ENCODE measurements at places on chromosomes 3 and 15.
A peak's percentile ranks its signal among the peaks of the same experiment; 100 is the strongest.

DNA sequence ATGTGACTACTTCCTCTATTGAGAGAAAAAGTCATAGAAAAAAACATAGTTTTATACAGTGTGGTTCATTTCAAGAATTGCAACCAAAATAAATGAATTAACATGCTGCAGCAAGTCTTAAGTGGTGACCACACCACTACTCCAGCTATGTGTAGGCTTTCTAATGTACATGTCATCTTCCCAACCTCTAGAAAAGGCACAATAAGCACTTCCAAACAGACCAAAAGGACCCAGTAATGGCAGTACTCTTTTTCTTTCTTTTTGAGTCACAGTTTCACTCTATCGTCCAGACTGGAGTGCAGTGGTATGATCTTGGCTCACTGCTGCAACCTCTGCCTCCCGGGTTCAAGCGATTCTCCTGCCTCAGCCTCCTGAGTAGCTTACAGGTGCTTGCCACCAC is 219.3 kb upstream of the KBTBD8 start:
- no peak for DNase-seq

DNA sequence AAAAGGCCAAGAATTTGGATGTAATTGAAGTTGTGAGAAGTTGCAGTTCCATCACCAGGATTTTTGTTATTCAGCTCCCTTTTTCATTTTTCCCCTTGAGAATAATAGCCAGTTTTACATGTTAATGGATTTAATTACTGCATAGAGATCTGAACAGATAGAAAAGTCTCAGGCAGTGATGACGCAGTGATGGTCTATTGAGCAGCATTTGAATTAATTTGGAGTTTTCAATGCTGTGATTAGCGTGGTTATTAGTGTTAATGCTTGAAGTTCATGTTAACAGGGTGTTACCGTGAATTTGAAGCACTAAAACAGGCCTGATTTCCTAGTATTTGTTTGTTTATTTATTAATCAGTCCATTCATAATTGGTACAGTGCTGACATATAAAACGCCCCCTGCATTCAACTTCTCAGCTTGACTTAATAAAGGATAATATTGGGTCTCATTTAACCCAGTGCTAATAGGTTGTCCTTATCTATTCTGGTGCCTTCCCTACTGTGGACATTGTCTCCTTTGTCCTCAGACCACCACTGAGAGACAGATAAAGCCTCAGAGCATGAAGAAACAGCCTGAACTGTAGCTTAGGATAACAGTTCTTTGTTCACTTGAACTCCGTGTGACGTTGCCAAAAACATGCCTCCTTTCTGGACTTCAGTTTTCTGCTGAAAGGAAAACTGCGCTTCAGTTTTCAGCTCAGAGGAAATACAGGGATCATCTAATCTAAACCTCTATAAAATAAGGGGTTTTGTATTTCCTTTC is 82.4 kb downstream of the RTP4 start:
- no peak for DNase-seq

DNA sequence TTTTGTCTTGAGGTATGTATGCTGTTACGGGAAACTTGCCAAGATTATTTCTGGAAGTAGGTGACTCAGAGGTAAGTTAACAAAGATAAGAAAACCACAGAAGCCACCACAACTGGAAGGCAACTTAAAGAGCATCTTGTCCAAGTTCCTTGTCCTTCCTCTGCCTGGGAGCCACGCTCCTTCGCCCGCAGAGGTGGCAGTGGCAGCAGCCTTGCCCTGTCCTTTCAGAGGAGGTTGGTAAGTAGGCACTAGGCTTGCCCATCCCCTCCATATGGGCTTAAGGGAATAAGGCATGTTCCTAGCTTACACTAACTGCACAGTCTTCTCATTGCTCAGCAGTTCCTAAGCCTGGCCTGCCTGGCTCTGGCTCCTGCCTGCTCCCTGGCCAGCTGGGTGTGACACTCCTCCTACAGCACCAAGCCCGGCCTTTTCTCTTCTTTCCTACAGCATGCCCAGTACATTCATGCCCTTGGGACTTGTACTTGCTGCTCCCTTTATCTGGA is 48.0 kb upstream of the RAB6B start:
- no peak for DNase-seq

DNA sequence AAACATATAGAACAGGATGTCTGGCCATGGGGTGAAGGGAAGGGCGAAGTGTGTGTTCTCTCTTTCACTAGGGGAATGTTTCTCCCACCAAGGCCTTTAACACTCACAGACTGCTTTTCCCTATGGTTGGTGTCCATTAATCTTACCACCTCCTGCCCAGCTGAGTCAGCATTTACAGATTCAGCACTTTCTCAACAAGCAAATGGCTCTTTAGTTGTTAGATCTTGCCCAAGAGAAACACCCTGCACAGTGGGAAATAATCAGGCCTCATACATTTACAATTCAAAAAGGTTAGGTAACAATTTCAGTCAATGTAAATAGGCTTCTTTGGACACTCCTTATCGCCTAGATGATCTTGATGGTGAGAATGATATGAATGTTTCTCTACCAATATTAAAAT is 418.2 kb downstream of the EPHA3 start:
- no peak for DNase-seq

DNA sequence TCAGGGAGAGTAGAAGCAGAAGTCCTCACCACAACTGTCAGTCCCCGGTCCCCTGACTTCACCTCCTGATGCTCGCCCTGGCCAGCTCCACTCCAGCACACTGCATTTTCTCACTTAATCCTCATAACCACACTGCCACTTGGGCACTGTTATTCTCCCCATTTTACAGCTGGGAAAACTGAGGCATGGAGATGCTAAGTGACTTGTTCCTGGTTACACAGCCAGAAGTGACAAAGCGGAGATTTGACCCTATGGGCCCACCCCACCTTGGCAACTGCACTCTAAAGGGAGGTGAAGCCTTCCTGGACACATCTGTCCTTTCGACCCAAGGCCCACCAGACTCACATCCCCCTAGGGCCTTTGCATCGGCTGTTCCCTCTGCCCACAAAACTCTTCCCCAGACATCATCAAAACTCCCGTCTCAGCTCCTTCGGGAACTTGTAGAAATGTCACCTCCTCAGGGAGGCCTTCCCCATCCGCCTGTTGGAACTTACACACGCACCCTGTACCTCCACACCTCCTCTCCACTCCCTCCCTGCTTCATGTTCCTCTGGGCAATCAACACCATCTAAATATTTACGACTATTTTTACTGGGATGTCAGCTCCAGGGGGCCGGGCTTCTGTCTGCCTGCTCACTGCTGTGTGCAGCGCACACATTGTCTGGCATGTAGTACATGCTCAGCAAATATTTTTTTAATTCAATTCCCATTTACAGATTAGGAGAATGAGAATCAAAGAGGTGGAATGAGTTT is 3.1 kb downstream of the GRIP2 start:
- no peak for DNase-seq

DNA sequence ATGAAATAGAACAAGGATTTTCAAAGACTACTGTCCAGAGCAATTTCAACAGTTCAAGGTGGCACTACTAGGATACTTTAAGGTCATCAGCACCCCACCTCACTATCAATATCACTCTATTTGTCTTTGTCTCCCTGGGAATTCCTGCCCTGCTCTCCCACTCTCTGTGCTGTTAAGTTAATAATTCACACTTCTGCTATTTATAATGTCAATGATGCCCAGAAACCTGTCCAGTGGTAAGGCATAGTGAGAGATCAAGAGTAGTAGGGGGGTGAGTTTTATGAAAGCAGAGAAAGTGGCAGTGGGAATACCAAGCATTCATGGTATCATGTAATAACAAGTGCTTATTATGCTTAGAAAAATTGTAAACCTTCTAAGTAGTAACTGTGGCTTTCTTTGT is 7.3 kb downstream of the TMCO5A start:
- no peak for DNase-seq

GRCh38 chr3:15331606-15332404 is 581 bp downstream of the SH3BP5 start:
- DNase-seq: peak; percentile 83

GRCh38 chr15:23002920-23003319 is 22.8 kb upstream of the CYFIP1 start:
- DNase-seq: no peak

DNA sequence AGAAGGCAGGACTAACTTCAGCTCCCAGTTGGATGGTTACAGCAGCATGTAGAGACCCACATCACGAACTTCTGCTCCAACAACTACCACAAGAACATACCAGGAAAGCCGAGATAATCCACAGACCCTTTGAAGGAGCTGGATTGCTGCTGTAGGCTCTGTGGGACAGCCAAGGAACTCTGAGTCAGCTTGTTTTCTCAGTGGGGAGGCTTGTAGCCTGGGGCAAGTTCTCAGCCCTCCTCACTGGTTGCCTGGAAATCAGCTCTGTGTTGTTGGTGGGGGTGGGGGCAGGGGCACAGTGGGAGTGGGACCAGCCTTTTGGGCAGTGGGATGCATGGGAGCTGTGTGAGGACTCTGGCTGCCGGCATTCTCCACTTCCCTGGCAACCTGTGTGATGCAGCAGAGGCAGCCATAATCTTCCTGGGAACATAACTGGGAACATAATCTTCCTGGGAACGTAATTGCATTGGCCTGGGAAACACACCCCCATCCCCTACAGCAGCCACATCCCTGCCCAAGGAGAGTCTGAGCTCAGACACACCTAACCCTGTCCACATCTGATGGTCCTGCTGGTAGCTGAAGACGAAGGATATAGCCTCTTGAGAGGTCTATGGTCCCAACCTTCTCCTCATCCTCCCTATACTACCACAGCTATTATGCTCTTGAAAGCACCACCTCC is 153.1 kb downstream of the PEAK1 start:
- DNase-seq: no peak

DNA sequence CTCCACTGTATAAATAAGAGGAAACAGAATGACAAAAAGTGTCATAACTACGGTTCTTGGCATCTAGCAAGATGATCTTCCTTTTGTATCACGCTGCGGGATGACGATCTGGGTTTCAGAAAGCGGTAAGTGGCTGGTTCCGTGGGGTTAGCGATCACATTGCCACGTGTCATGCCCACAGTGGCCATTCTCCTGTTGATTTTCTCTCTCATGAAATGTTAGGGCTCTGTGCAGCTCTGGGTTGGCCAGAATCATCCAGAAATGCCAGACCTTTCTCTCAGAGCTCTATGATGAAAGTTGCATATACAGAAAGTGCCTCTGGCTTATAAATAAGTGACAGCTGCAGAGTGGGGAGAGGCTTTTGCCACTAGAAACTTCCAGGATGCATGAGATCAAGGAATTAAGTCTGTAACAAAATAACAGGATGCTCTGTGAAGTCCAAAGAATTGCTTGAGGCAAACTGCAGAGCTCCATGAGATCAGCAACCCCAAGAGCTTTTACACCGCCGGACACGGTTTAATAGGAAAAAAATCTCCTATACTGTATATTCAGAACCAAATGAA is 71.6 kb downstream of the ABTB1 start:
- no peak for DNase-seq

GRCh38 chr3:143859465-143860203 is 11.4 kb upstream of the SLC9A9 start:
- no peak for DNase-seq

DNA sequence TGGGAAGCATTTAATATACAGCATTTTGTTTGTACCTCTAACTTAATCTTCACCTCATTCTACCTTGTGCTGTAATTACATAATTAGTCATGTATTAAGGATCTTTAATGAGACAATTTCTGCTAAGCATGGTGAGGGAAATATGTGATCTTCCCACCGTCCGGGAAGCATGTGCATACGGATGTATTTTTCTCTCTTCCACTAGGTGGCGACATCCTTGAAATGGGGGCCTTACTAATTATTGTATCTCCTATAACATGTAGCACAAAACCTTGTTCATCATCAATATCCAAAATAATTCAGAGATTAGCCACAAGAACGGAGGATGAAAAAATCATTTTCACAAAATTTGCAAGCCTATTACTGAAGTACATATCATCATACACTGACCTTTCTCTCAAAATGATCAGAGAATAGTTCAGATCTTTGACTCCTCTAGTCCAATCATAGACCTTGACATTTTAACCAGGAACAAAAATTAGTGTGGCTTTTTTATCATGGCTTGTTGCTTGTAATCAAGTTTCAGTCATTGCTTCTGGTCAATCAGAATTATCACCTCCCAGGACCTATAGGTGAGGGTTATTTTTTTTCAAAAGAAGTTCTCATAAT is 148.9 kb upstream of the GBE1 start:
- peak; percentile 22 for DNase-seq

GRCh38 chr15:73282567-73283365 is 86.0 kb downstream of the HCN4 start:
- DNase-seq: no peak

DNA sequence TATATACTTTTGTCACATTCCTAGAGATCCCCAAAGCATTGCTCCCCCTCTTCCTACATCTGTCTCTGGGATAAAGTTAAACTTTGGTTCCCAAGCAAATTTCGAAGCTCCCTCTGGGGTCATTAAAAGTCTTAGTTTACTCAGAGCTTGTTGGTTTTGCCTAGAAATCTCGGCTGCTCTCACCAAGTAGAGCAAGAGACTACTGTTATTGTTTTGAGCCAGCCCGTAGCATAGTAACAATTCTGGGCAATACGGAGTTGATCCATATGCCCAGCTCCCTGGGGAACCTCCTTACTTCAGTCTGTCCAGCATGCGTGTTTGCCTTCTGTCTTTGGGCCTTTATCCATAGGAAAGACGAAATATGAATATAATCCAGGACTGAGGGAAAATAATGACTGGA is 10.0 kb upstream of the P3H2 start:
- DNase-seq: no peak

DNA sequence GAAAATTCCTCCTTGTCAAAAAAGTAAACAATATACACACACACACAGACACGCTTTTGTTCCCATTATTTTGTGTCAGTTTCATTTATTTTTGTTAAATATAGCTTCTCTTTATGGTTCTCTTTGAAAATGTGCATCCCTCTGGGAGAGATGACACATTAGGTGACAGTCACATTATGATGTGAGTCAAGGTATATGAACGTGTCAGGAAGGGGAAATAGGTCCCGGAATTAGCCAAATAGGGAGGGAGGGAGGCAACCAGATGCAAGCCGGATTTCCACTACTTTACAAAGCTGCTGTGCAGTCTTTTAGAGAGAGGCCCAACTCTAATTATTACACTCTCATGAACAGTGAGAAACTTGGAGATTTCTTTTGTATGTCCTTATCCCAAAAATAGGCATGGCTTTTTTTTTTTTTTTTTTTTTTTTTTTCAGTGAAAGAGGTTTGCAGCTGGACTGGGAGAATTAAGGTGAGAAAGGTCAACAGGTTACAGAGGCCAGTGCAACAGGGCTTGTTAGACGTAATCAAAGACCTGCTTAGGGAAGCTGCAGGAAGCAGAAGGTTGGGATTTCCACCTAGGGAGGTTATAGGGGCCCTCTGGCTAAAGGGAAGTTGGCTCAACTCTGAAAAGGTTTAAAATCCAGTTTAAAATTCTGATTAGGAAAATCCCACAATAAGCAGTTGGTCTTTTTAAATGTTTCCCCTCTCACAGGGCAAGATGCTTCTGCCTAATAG is 240.5 kb upstream of the UBE2E1 start:
- DNase-seq: no peak

- DNase-seq: no peak
These were observed 115.6 kb downstream of the ETFA start for GRCh38 chr15:76195506-76196268.

GRCh38 chr3:4493941-4494894 is 1.1 kb downstream of the ITPR1 start:
- DNase-seq: no peak

Measured in right kidney (tissue), 9 donors.